Choroid plexus epithelial cell (primary cell): ENCODE measurements at places on chromosomes 5 and 9.

- DNase-seq, result no peak
These were observed 159.5 kb upstream of the SPEF2 start for GRCh38 chr5:35457912-35458823.

DNA sequence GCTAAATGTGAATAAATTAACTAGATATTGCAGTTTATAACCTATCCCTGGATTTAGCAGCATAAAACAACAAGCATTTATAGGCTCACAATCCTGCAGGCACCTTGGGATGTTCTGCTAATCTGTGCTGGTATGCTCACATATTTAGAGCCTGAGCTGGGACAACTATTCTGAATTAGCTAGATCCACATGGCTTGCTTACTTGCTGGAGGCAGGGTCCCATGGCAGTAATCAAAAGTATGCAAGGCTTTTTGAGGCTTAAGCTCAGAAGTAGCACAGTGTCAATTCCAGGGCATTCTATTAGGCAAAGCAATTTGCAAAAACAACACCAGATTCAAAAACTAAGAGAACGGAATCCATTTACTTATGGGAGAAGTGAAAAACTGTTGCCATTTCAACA is 745.0 kb upstream of the ACO1 start:
- no peak for DNase-seq

- DNase-seq, result peak; percentile 5
These were observed 34.0 kb downstream of the GLT6D1 start for GRCh38 chr9:135605238-135605781.

DNA sequence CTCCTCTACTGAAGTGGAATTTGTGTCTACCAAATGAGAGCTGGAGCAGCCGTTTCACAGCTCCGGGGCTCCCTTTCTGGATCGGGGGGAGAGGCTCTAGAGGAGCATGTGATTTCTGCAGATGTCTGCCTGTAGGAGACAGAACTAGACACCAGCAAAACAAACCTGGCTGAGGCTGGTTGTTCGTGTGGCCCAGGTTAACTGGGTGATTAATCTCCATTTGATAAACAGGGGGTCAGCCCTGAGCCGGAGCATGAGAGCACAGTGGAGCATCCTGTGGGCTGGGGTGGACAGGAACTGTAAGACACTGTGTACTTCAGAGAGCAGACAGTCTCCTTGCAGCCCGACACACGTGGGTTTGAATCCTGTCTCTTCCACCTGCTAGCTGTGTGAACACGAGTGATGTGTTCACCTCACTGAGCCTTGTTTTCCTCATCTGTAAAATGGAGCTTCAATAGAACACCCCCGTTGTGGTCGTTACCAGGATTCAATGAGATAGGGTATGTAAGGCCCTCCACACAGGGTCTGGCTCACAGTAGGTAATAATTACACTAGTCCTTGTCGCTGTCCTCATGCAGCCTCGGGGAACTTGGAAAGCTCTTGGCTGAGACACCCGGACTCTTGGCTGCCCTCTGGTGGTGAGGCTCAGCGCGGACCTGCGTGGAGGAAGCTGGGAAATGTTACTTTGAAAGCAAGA is 12.9 kb downstream of the CXCL14 start:
- DNase-seq, result peak; percentile 71

DNA sequence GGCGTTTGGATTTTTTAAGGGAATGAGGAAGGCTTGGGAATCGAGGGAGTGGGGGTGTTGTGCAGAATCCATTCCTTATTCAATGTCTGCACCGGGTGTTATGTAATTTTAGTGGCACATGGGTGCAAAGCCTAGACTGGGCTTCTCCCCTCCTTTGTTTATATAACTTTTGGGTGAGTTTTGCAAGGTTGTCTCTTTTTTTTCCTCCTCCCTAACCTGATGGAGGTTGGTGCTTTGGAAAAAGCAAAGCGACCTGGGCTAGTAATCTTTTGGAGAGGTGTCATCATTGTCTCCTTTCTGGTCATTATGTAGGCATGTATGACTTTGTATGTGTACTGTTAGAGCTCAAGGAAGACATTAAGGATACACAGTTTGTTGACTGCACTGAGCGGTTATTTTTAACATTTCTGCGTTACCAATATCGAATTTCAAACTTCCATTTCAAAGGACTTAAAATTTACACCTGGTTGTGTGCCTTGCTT is 3.1 kb downstream of the SMARCA2 start:
- DNase-seq, result no peak

- DNase-seq, result peak; percentile 54
These were observed 111.9 kb upstream of the MTAP start for GRCh38 chr9:21690561-21690960.

GRCh38 chr5:57503433-57503832 is 20.8 kb upstream of the ACTBL2 start:
- DNase-seq, result no peak

- DNase-seq, result no peak
These were observed 143.2 kb downstream of the PSAT1 start for GRCh38 chr9:78439866-78440830.

DNA sequence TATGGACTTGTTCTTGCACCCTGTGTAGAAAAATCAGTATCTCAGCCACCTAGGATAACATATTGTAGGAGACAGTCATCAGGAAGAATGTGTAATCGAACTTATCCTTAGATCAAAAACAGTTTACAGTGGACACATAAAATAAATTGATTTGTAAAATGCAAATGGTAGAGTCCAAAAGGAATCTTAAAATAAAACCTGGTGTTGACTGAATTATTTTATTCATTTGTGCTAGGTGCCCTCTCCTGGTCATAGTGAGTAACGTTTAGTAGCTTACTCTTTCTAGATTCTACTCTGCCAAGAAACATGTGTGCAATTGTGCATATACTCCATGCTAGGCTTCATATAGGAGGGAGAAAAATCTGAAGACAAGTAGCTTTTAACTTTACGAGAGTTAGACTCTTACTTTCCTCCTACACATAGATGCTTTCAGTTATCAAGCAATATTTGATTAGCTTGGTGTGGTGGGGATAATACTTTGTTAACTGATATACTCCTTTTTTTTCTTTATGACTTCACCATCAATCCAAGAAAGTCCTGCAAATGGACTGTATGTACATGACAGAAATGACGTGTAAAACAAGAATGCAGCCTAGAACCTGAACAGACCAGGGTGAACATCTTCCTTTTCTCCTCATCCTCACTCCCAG is 23.7 kb upstream of the LOX start:
- DNase-seq, result peak; percentile 87

- no peak for DNase-seq
These were observed 2.5 kb downstream of the SLC6A18 start for GRCh38 chr5:1227667-1228066.

DNA sequence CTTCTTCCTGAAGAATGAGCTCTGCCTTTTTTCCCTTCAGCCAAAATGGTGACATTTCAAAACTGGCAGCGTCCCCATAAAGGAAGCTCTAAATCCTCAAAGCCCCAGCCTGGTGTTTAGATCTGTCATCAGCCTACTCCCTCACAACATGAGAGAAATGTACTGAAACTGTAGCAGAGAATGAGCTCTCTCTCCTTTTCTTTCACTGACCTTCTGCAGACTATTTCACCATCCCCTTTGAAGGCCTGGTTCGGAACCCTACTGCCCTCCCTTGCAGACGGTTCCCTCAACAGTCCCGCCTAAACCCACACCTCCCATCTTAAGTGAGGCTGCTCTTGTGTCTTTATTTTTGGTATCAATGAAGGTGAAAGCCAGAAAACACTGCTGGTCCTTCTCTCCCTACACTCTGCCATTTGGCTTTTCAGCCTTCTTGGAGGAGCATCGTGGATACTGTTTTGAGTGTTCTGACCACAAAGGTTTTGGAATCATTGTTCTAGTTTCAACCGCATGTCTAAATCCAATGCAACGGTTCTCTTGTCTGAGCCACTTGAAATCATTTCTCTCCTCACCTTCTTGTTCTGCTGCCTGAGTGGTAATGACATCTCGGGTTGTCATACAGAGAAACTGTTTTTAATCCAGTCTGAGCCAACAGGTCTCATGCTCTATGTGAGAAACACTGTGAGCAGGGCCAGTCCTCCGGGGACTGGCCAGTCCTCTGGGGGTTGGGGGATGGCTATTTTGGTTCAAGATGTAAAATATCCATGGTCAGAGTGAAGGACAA is 39.0 kb downstream of the ITK start:
- no peak for DNase-seq

DNA sequence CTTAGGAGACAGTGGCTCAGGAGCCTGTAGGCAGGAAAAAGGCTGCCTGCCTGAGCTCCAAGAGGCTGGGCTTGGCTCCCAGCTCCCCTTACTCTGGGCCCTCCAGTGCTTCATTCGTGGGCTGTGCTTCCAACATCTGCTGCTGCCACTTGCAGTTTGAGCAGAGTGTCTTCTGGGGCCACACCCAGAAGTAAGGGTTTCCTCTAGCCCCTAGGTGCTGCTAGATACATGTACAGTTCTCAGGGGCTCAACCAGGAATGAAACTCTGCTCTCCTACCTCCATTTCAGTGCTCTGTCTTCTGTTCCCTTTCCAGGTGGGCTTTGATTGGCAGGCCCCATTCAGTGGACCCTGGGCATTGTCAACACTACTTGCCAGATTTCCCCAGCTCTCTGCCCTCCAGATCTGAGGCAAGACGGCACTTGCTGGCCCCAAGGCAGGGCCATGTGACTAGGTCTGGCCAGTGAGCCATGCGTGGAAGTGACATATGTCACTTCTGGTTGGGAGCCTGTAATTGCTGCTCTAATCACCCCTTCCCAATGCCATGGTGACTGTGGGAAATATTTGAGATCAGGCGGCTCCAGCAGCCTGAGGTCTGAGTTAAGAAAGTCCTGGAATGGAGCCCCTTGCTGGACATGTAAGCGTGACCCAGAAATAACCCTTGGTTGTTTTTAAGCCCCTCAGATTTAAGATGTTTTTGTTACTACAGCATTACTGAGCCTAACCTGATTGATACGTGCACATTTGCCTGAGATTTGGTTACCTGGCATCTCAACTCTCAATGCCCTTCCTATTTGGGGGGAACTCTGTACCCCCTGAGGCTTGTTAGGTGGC is 9.4 kb upstream of the BOD1 start:
- peak; percentile 49 for DNase-seq

DNA sequence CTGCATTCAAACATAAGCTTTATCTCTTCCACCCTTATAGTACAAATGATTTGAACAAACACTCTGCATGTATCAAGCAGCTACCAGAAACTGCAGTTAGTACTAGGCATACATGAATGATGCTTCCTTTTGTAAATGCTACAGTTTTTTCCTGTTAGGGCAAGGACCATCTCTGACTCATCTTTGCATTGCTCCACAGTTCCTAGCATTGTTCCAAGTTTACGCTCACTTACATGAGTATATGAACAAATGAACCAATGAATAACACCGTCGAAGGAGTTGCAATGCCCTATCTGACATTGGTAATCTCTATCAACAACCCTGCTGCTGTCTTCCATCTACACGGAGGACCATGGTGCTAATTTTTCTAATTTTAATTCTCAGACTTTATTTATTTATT is 2.1 kb upstream of the ALDH7A1 start:
- peak; percentile 87 for DNase-seq

DNA sequence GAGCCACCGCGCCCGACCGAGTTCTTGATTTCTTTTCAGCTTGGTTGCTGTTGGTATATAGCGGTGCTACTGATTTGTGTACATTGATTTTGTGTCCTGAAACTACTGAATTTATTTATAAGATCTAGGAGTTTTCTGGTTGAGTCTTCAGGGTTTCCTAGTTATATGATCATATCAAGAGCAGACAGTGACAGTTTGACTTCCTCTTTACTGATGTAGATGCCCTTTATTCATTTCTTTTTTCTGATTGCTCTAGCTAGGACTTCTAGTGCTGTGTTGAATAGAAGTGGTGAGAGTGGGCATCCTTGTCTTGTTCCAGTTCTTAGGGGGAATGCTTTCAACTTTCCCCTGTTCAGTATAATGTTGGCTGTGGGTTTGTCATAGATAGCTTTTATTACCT is 17.4 kb upstream of the LRRC19 start:
- DNase-seq, result no peak

- DNase-seq, result no peak
These were observed 3.0 kb downstream of the ATOX1 start for GRCh38 chr5:151755383-151755782.
